ENCODE measurements at places on chromosomes 1 and 21.

DNA sequence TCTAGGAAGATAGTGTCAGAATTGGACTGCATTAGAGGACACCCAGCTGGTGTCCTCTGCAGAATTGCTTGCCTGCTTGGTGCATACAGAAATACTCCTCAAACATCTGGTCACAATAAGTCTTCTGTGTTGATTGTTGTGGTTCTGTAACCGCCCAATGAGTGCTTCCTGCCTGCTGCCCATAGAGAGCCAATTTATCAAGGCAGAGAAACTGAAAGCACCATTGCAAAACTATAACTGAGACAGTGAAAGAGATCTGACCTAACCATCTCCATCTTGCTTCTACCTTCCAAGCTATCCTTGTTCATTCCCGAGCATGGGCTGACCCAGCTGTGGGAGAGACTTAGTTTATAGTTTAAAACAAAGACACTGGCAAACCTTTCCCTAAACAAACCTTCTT, 462.4 kb upstream of the RGS18 start:
- no peak for DNase-seq

DNA sequence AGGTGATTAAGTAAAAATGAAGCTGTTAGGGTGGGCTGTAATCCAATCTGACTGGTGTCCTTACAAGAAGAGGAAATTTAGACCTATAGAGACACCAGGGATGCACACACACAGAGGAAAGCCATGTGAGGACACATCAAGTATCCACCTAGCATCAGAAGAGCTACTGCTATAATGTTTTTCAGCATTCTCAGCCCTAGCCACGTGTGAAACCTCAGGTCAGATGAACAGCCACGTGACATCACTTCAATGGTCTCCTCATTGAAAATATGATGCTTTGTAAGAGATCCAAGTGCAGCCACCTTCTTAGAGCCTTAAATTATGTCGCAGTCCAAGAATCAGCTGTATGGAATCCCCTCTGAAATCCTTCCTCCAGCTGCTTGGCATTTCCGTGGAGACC, 65.1 kb downstream of the C1orf87 start:
- no peak for DNase-seq

- DNase-seq = no peak
Observed at GRCh38 chr1:174871886-174872285, 127.9 kb upstream of the CACYBP start.

- DNase-seq = no peak
Observed at GRCh38 chr1:2183937-2184334, 10.6 kb downstream of the FAAP20 start.

DNA sequence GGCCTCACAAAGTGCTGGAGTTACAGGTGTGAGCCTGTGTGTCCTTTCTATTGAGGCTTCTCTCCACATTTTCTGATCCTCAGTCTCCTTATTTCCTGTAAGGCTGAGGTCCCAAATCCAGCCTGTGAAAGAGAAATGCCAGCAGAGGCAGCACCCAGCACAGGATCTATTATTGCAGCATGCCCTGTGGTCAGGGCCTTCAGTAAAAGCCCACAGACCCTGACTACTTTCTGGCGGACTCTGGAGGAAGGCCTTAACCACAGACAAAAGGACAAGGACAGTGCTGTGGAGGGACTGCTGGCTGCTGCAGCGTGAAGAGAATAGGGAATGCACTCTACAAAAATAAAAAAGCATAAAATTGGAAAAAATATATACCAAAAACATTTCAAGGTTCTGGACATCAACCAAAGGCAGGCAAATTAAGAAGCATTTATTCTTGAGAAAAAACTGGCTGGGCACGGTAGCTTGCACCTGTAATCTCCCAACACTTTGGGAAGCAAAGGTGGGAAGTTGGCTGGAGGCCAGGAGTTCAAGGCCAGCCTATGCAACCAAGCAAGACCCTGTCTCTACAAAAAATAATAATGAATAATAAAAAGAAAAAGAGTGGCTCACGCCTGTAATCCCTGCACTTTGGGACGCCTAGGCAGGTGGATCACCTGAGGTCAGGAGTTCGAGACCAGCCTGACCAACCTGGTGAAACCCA, 9.4 kb upstream of the PGD start:
- DNase-seq = no peak

DNA sequence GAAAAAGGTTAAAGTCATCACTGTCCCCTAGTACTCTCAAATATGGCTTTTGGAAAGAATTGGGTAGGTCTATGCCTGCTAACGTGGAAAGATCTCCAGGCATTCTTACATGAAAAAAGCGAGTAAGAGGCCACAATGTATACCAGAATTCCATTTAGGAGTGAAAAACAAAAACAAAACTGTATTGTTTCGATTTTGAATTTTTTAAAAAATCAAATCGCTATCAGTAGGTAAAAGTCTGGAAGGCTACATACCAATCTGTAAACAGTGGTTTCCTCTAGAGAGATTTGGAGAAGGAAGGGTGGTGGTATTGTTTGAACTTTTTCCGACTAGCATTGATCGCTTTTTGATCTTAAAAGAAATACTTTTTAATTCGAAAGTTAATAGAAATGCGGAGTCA, 55.9 kb downstream of the RRAGC start:
- DNase-seq = no peak

DNA sequence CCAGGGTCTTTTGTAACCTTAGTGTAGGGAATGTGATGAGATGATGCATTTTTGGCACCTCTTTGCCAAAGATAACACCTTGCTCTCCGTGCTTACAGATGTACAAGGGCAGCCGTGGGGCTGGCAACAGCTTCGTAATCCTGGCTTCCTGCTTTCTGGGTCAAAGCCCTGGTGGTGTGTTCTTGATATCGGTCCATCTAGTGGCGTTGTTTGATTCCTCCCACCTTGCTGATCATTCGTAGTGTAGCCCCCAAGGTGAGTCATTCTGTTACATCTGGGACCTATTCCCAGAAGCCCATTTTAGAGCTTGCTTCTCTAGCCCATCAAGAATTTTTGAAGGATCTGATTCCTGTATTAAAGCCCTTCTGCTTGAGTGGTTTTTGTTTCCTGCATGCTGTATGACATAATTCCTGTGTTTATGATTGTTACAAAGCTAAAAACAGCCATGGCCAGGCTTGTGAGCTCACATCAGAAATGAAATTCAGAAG, 7.0 kb upstream of the CCT8 start:
- no peak for DNase-seq

GRCh38 chr1:36217670-36218069, 6.6 kb upstream of the THRAP3 start:
- DNase-seq = no peak

GRCh38 chr1:216596281-216596862, 126.9 kb downstream of the ESRRG start:
- DNase-seq = no peak

GRCh38 chr1:72620453-72620852, 338.1 kb upstream of the NEGR1 start:
- no peak for DNase-seq

- no peak for DNase-seq
Observed at GRCh38 chr1:39380036-39380435, 111.4 kb upstream of the BMP8A start.

GRCh38 chr1:21523297-21523813, 14.1 kb downstream of the ALPL start:
- DNase-seq = no peak

DNA sequence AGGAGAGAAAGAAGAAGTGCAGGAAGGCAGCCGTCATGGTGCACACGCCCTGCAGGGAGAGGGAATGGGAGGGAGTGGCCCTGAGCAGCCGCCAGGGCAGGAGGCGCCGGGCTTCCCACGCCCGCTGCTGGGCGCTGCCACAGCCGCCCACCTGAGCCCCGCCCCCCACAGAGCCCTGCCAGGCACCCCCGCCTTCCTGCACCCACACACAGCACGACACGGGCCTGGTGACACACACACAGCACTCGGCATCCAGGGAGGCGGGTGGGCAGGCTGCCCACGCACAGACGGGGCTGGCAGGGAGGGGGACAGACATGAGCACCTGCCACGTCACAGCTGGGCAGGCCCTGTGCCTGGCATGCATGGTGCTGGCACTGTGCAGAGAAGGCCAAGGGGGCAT, 27.5 kb downstream of the ADGRB2 start:
- no peak for DNase-seq

GRCh38 chr1:216459651-216460207, 36.5 kb upstream of the USH2A start:
- no peak for DNase-seq

GRCh38 chr1:202858331-202858730, 30.6 kb downstream of the RABIF start:
- no peak for DNase-seq

- DNase-seq = no peak
Observed at GRCh38 chr1:162000053-162000420, 23.6 kb downstream of the OLFML2B start.

- no peak for DNase-seq
Observed at GRCh38 chr1:12064073-12064969, 1.2 kb downstream of the TNFRSF8 start.

DNA sequence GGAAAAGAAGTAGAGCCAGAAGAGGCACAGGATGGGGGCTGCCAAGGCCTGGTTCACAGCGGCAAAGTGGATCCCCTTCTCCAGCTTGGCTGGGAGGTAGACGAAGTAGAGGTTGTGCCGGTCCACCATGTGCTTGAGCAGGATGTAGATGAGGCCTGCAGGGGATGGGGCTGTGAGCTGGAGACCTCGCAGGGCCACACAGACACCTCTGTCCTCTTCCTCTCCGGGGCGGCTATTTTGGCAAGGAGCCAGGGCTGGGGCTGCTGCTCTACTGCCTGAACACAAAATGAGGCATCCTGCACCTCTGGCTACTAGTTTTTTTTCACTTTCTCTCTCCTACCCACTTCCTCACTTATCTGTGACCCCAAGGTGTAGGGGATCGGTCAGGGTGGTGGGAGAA, 32.3 kb downstream of the TMEM63A start:
- DNase-seq = no peak

DNA sequence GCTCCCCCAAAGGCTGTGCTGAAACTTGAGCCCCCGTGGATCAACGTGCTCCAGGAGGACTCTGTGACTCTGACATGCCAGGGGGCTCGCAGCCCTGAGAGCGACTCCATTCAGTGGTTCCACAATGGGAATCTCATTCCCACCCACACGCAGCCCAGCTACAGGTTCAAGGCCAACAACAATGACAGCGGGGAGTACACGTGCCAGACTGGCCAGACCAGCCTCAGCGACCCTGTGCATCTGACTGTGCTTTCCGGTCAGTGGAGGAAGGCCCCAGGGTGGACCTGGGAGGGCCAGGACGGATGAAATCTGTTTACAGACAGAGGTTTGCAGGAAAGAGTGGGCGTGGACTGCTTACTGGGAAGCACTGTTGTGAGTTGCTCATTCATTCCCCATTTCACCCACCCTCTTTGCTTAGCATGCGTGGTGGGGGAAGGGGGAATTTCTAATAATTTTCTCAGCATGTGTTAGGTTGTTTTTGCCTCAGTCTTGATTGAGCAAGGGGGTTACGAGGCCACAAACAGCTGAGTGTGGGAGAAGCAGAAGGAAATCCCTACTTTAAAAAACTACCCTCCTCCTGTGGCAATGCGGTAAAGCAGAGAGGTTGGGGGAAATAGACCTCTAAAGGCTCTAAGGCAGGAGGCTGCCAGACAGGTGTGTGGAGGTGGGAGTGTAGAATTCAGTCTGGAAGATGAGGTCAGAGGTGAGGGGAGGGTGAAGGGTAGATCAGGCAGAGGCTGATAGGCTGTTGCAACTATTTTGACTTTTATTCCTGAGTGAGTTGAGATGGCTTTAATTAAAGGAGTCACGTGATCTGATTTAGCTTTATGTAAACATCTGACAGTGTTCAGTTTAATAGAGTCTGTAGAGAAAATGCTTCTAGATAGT, 1.3 kb downstream of the FCGR2A start:
- no peak for DNase-seq

DNA sequence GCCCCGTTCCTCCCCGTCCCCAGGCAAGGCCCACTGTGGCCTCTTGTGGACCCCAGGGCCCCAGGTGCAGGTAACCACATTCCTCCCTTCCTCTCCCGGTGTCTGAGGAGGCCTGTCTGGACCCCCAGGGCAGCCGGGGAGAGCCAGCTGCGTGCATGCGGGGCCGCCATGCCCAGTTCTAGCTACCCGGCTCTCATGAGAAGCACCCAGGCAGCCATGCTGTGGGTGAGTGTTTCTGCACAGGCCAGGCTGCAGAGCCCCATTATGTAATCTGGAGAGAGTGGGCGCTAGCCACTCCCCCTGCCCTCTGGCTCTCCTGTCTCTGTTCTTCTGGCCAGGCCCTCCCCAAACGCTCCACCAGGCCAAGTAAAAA, 18.4 kb upstream of the PLEKHG5 start:
- DNase-seq = no peak

- DNase-seq = peak; percentile 26
Observed at GRCh38 chr1:117674521-117675400, 68.9 kb downstream of the TENT5C start.

DNA sequence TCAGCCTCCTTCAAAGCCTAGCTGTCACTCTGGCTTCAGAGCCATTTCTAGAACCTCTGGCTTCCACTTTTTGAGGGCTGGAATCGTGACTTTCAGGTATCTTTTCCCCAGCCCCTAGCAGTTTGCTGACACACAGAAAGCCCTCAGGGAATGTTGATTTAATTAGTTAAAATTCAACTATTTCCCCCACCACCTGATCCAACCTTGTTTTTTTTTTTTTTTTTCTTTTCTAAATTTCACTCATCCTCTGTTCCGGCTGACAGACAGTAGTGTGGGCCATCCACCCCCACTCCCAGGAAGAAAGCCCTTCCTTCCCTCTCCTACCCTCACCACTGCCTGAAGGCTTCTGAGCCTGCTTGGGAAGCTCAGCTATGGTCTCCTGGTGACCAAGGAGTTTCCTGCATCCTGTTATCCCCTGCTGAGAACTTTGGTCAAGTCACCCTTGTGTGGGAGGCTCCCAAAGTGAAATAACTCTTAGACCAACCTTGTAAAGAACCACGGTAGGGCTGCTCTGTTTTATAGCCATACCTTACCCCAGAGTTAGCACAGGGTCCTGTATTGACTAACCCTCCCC, 29.4 kb downstream of the KCNJ6 start:
- no peak for DNase-seq

DNA sequence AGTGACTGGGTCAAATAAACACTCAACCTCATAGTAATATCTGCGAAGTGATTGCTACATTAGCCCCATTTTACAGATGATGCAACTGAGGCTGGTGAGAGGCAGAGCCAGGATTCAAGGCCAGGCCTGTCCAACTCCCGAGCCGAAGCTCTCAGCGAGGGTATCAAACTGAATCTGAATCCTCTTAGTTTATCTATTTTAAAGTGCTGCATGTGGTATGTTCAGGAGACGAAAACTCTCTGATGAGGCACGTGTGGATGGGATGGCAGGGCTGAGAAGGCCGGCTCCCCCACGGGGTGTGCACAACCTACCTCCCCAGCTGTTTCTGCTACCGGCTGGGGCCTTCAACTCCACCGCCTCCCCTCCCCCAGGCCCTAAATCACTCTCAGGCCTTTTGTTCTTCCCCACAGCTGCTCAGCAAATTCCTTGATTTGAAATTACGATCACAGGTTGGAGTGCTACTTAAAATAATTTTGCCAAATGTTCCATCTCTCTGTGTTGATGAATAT, 171.8 kb downstream of the TOMM20 start:
- DNase-seq = no peak

- DNase-seq = peak; percentile 51
Observed at GRCh38 chr1:92961896-92962752, 862 bp upstream of the DIPK1A start.

- no peak for DNase-seq
Observed at GRCh38 chr1:42176902-42177519, 12.5 kb upstream of the GUCA2A start.

Measured in activated T-helper 1 cell treated with Interleukin-2 at 50 U/mL for 16 hours (primary cell).